Omental fat pad (tissue), 4 donors: ENCODE measurements at places on chromosomes 3 and 15. TPM values are rescaled to one million over a fixed set of nuclear protein-coding genes. Genes with fewer than 3 reads are reported as not detected.

DNA sequence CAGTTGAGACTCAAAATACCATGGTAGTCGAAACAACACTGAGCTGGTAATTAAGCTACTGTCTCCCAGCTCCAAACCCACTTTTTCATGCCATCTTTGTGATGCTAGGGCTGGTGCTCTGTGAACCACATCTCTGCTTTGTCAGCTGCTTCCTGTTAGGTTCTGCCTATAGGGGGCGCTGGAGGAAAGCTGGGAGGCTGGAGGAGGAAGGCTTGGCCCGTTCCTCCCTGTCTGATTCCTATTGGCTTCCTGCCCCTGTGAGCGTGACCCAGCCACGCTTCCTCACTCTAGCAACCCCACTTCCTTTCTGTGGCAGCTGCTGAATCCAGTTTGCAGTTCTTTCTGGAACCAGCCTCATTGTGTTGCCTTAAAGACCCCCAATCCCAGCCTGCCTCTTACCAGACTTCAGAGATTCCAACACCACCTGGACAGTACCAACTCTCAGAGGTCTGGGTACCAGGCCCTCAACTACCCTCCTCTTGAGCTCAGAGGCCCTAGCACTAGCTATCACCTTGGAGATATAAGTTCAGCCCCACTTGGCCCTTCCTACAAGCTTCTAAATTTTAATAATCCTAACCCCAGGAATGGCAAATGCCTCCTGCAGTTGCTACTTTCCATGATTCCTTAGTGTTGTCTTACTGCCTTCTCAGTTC is 120.9 kb downstream of the ERC2 start:
- DNase-seq = no peak

DNA sequence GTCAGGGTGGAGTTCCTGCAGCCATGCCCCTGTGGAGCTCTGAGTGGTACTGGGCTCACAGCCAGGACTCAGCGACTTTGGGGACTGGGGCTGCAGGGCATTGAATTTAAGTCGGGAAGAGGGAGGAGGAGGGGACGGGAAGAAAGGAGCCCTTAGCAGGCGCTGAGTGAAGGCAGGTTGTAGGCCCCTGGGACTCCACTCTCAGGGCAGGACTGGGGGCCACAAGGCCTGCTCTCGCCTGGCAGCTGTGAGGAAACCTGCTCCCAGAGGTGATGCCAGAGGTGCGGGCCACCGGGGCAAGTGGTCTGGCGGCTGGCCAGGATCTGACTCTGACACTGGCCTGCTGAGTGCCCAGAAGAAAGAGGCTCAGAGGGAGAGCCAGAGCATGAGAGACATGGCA is 73.5 kb downstream of the EPHB3 start:
- DNase-seq = no peak

TGM4 gene
- total RNA-seq = not detected

GRCh38 chr15:63418811-63419210 is 37.2 kb upstream of the CA12 start:
- DNase-seq = no peak

- DNase-seq = no peak
Measured at GRCh38 chr3:62139957-62140356, 233.4 kb downstream of the FEZF2 start.

DNA sequence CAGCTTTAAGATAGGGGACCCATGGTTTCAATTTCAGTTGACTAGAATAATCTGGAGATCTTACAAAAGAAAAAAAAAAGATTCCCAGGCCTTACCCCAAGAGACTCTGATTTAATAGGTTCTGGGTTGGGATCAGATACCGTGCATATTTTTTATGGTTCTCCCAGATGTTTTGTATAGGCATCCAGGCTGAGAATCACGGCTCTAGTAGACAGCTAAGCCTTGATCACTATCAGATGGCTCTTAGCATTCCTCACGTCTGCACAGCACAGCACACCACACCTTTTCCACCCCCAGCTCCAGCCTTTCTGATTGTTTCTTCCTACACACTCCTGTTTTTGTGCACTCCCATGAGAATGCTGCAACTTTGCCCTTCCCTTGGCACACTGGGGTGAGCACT is 40.8 kb downstream of the TMEM45A start:
- DNase-seq = no peak
